ENCODE measurements at places on chromosomes 2 and 18. TPM values are rescaled to one million over a fixed set of nuclear protein-coding genes. Genes with fewer than 3 reads are reported as not detected.
A peak's percentile ranks its signal among the peaks of the same experiment; 100 is the strongest.

EFEMP1 gene
- 43.9 TPM for total RNA-seq

DPP4 gene
- 3.3 TPM for total RNA-seq

NT5DC4 gene
- not detected for total RNA-seq

GRCh38 chr18:12657684-12658425 is at the start of gene SPIRE1:
Gene SPIRE1, minus strand, starts transcription at chr18:12658107. Its CDS starts 241 bp downstream, at chr18:12657866.
- peaks cover 8% of the 10 kb centered on the region for H3K4me1 ChIP-seq
- peak; percentile 55 for DNase-seq
- H3K27ac ChIP-seq, result peak within 1 kb of the TSS; percentile 87

GRCh38 chr2:132588576-132588975 is 81.4 kb downstream of the LYPD1 start:
- DNase-seq, result no peak
- H3K4me3 ChIP-seq, result no peak overlapping the region
- H3K4me1 ChIP-seq, result peaks cover 10% of the 10 kb centered on the region
- H3K36me3 ChIP-seq, result no peaks in the 10 kb centered on the region
- no peak overlapping the region for H3K27ac ChIP-seq

- H3K27ac ChIP-seq, result no peak overlapping the region
- no peaks in the 10 kb centered on the region for H3K27me3 ChIP-seq
- no peaks in the 10 kb centered on the region for H3K36me3 ChIP-seq
- DNase-seq, result no peak
Measured at GRCh38 chr2:144127693-144128092, 392.2 kb downstream of the ZEB2 start.

- H3K27ac ChIP-seq, result no peak overlapping the region
- peaks cover 1% of the 10 kb centered on the region for H3K4me1 ChIP-seq
- no peaks in the 10 kb centered on the region for H3K36me3 ChIP-seq
- DNase-seq, result no peak
- no peaks in the 10 kb centered on the region for H3K27me3 ChIP-seq
Measured at GRCh38 chr18:39655341-39655740, 2089.7 kb upstream of the CELF4 start.
